ENCODE measurements at places on chromosomes 3 and 15. TPM values are rescaled to one million over a fixed set of nuclear protein-coding genes. Genes with fewer than 3 reads are reported as not detected.

Gene CAPN3
- 4.5 TPM for total RNA-seq

Gene TRAK1
- 21.2 TPM for total RNA-seq

Gene CHRNA5
- total RNA-seq: 4.3 TPM

Gene UROC1
- total RNA-seq: not detected

Gene XCR1
- 0.04 TPM for total RNA-seq

Gene FRG2C
- total RNA-seq: not detected

Gene NEK10
- total RNA-seq: 0.40 TPM

Gene MUSTN1
- total RNA-seq: 0.40 TPM

Gene AGBL1
- total RNA-seq: not detected

Gene FSTL1
- 15.8 TPM for total RNA-seq

Gene PSTPIP1
- 1.3 TPM for total RNA-seq

Gene ZNF80
- total RNA-seq: not detected
